NCI-H460 (cell line): ENCODE measurements at places on chromosomes 6 and 20.
A peak's percentile ranks its signal among the peaks of the same experiment; 100 is the strongest.

GRCh38 chr6:37531026-37531425, 31.3 kb upstream of the CCDC167 start:
- DNase-seq, result no peak

DNA sequence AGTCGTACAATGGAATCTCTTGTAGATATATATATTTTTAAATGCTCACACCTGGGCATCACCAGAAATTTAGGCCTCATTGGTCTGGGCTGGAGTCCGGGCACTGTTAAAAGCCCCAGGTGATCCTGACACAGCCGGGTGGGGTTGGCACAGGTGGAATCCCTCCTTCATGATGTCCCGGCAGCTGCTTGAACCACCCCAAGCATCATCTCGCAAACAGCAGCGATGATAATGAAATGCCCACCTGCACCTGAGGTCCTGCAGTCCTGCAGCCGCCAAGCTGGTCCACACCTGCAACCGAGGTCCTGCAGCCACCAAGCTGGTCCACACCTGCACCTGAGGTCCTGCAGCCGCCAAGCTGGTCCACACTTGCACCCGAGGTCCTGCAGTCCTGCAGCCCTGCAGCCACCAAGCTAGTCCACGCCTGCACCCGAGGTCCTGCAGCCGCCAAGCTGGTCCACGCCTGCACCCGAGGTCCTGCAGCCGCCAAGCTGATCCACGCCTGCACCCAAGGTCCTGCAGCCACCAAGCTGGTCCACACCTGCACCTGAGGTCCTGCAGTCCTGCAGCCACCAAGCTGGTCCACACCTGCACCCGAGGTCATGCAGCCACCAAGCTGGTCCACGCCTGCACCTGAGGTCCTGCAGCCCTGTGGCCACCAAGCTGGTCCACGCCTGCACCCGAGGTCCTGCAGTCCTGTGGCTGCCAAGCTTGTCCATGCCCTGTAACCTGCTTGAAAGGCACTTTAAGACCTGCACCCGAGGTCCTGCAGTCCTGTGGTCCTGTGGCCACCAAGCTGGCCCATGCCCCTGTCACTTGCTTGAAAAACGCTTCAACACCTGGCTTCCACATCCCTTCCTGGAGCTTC, 261.2 kb downstream of the DLL1 start:
- DNase-seq, result no peak

- no peak for DNase-seq
Measured at GRCh38 chr6:167108278-167108677, 14.6 kb upstream of the CCR6 start.

DNA sequence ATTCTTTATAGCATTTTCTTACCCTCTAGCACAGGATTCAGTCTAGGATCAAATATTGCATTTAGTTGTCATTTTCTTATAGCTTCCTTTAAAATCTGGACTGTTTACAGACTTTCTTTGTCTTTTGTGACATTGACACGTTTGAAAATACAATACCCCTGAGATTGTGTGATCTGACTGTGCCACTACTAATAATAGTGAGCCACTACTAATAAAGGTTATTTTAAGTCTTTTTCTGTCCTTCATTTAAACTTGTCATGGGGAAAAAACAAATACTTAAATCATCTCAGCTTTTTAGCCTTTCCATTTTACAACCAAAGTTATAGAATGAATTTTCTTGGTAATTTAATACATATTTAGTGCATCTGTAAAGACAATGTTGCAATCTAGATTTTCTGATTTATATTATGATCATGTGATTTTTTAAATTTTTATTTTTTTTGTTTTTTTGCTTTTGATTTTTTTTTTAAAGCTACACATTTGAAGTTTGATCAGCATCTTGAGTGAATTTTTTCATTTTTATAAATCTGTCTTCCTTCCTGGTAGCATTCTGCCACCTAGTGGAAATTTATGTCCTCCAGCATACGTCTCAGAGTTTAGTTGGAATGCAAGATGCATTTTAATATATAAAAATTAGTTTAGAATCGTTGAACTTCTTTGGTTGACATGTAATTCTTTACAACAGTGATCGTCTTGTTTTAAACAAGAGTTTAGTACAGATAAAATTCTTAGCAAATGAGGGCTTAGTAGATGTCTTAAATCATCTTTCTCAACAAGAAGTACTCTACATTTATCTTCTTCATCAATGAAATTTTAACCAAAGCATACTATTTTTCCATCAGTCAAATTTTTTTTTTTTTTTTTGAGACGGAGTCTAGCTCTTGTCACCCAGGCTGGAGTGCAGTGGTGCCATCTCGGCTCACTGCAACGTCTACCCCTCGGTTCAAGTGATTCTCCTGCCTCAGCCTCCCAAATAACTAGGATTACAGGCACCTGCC, 119.4 kb downstream of the NCOA3 start:
- DNase-seq, result peak; percentile 54

DNA sequence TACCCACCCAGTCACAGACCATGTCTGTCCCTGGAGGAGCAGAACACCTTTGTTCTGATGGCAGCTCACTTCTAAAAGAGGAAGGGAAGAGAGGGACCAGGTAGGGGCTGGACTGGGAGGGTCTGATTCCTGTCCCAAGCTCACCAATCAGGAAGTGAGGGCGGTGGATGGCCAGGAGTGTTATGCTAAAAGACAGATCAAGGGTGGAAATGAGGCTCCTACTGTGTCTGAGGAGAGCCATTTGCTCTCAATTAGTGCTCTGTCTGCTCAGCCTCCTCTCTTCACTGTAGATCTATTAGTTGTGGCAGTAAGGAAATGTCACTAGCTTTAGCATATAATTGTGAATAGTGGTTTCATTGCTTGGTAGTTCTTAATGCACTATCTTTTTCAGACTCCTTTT, 72.5 kb downstream of the ARMC2 start:
- DNase-seq, result no peak

GRCh38 chr6:108966251-108966650, 118.0 kb downstream of the ARMC2 start:
- DNase-seq, result no peak

DNA sequence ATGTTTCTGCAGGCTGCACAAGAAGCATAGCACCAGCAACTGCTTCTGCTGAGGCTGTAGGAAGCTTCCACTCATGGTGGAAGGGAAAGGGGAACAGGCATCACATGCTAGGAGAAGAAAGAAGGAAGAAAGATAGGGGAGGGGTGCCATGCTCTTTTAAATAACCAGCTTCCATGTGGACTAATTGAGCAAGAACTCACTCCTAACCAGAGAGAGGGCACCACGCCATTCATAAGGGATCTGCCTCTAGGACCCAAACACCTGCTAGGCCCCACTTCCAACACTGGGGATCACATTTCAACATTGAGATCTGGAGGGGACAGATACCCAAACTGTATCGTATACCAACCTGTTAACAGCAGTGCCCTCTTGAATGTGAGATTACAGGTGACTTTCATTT, 46.9 kb upstream of the ARMC2 start:
- no peak for DNase-seq

DNA sequence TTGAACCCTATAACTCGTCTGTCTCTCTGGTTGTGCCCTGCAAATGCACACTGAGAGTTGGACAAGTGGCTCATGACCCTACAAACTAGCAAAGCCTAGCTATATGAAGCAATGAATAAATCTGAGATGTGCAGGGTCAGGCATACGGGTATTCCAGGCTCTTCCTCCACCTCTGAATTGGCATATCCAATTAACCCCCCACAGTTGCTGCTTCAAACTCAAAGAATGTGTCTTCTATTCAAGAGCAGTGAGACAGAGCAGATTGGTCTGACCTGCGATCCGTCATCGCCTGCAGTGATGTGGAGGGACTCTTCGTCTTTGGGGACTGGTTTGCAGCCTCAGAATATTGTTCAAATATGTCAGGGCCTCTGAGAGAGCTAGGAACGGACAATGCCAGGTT, 59.8 kb downstream of the LAMP5 start:
- DNase-seq, result no peak

DNA sequence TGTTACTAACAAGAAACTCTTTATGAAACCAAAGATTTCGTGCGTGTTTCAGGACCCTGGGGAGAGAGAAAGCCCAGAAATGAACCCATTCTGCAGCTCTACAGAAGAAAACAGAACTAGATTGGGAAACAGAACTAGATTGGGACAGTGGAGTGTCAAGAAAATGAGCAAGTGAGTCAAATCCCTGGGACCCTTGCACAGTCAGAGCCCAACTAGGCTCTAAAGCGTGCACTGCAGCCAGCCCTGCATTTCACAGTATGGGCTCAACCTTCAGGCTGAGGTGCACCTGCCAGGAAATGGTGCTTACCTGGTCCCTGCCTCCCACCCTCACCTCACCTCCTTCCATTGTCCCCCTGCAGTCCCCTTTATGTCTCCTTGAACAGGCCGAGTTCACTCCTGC, 39.7 kb downstream of the BFSP1 start:
- no peak for DNase-seq

GRCh38 chr6:142842418-142843261, 102.3 kb downstream of the HIVEP2 start:
- DNase-seq, result no peak

DNA sequence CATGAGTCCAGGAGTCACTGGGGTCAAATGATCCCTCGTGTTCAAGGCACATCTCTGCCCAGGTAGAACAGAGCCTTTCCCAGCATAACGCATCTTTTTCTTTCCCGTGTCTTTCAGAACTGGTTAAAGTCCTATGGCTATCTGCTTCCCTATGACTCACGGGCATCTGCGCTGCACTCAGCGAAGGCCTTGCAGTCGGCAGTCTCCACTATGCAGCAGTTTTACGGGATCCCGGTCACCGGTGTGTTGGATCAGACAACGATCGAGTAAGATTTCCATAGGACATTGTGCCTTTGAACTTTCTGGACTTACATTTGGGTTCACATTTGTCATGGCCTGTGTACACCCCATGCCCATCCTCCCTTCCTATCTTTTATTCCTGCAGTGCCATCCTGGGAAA, 20.2 kb downstream of the MMP24 start:
- DNase-seq, result no peak

DNA sequence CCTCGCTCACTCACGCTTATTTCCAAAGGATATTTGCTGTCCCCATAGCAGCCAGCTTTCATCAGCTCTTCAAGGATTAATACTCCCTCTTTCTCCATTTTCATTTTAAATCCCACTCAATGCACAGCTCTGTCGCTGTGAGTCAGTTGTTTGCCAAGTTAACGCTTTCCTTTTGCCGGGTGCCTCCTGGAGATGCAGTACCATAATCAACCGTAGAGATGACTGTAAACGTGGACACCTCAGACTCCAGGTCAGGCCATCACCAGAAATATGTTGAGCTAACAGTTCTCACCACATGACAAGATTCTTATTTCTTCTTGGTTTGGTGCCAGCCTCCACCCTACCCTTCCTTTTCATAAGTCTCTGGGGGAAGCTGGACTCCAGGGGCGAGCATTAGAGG, 66.6 kb upstream of the TAB2 start:
- DNase-seq, result no peak

DNA sequence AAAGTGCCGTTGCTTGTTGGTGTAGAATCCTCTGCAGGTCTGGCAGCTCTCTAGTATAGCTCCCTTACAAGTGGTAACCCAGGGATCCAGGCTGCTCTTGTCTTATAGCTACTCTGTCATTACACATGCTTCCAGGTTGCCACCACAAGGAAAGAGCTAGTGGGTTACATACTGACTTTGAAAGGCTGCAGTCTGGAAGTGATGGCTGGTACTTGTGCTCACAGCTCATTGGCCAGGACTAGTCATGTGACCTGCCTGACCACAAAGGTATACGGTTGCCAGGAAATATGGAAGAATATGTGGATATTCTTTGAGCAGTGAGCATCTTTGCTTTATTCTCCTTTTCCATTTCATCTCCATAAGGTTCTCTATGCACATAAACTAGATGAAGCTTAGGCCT, 46.0 kb downstream of the RREB1 start:
- no peak for DNase-seq

DNA sequence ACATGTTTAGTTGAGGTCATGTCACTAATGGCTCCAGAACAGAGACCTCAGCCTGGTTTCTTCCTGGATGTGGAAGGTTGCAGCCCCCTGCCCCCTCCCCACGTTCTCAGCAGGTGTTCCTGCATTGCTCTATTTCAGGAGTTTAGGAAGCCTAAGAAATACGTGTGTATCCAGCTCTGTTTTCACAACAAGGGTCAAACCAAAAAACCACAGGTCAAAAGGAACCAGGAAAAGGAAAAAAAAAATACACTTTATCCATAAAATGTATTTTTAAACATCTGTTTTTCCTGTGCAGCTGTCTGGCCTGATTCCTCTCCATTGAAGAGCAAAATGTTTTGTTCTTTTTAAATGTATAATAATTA, 107.9 kb upstream of the PLEKHG1 start:
- no peak for DNase-seq

GRCh38 chr6:24252280-24252679, 105.6 kb downstream of the DCDC2 start:
- DNase-seq, result no peak

DNA sequence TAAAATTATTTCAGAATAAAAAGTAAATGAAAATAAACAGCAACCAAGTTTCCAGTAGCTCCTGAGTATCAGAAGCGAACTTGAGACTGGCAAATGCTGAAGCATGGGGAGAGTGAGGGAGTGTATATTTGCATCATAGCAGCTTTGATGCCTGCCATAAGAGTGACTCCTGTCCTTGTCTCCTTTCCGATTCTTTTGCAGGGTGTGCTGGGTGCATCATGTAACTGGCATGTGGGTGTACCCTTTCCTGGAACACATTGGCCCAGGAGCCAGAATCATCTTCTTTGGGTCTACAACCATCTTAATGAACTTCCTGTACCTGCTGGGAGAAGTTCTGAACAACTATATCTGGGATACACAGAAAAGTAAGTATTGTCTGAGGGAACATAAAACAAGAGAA, 117.4 kb downstream of the ADAT2 start:
- DNase-seq, result no peak
